ENCODE measurements at places on chromosomes 1 and 21. TPM values are rescaled to one million over a fixed set of nuclear protein-coding genes. Genes with fewer than 3 reads are reported as not detected.

The C8B gene
- not detected for total RNA-seq

DNA sequence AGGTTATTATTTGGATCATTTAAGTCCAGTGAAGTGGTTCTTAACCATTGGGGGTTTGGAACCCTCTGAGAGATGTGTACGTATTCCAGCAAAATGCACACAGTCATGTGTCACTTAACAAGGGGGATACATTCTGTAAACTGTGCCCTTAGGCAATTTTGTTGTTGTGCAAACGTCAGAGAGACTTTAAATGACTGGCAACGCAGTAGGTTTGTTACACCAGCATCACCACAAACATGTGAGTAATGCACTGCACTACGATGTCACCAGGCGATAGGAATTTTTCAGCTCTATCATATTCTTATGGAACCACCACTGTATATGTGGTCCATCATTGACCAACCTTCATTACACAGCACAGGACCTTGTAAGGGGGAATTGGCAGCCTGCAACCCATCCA lies 11.9 kb downstream of the AHCYL1 start:
- no peak overlapping the region for H3K4me3 ChIP-seq
- H3K36me3 ChIP-seq: peaks cover 8% of the 10 kb centered on the region
- no peak for DNase-seq
- no peaks in the 10 kb centered on the region for H3K27me3 ChIP-seq
- no peak overlapping the region for H3K27ac ChIP-seq

- H3K4me3 ChIP-seq: no peak overlapping the region
- no peaks in the 10 kb centered on the region for H3K27me3 ChIP-seq
- peaks cover 4% of the 10 kb centered on the region for H3K36me3 ChIP-seq
- H3K4me1 ChIP-seq: peaks cover 30% of the 10 kb centered on the region
- no peak for DNase-seq
Observed at GRCh38 chr1:150164224-150164623, 14.5 kb downstream of the PLEKHO1 start.

- H3K36me3 ChIP-seq: no peaks in the 10 kb centered on the region
- no peak for DNase-seq
- no peaks in the 10 kb centered on the region for H3K27me3 ChIP-seq
Observed at GRCh38 chr1:224502459-224503160, 68.0 kb upstream of the WDR26 start.

The RNU1-3 gene
- total RNA-seq: 1,409 TPM

DNA sequence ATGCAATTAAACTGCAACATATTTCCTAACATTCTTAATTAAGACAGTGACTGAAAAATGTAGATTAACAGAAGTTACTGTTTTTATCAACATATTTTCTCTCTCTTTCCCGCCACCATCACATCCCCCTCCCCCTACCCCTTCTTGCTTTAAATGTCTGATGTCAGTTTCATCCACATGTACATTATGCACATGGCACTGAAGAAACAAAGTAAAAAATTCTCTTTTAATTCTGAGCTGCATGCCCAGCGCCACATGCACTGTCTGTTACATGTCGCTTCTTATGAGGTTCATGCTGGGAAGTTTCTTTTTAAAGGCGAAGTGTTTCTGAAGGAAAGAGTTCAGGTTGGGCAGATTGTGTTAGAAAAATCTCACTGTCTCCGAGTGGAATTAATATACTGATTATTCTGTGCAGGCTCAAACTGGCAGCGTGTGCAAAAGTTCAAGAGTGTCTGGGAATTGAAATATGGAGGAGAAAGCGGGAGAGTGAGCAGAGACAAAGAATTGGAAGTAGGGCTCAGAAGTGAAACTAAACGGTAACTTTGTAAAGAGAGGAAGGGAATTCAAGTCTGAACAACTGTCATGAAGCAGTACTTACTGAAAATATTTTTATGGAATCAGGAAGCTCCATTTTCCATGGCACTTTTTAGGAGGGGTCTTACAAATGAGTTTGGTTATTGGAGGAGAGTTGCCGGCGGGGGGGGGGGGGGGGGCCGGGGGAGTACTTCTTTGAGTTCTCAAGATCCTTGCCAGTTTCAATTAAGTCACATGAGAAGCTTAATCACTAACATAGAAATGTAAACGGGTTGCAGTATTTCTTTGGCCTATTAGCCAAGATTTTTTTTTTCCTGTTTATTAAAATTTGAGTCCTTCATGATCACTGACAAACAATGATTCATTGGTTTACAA lies 217.6 kb downstream of the SDCCAG8 start:
- no peak overlapping the region for H3K4me3 ChIP-seq
- no peak for DNase-seq
- peaks cover 20% of the 10 kb centered on the region for H3K36me3 ChIP-seq
- no peak overlapping the region for H3K27ac ChIP-seq

DNA sequence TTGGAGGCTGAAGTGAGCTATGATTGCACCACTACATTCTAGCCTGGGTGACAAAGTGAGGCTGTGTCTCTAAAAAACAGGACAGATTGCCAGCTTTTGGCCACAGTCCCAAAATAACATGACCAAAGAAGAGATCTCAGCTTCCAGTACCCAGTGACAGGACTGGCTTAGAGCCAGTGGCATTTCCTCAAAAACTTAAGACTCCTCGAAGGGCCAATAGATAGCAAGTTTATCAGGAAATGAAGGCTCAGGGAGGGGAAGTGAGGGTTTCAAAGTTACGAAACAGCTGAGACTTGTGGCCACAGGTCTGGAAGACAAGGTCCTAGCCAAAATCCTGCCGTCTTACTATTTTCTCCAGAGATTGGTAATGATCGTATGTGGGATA lies 6.3 kb upstream of the TMEM39B start:
- H3K36me3 ChIP-seq: peaks cover 4% of the 10 kb centered on the region
- H3K4me1 ChIP-seq: peaks cover 5% of the 10 kb centered on the region
- no peak overlapping the region for H3K4me3 ChIP-seq
- H3K27me3 ChIP-seq: no peaks in the 10 kb centered on the region
- H3K27ac ChIP-seq: peak overlapping the region; percentile 39

GRCh38 chr1:190475421-190476141 lies 2.1 kb downstream of the BRINP3 start:
- H3K36me3 ChIP-seq: no peaks in the 10 kb centered on the region
- H3K4me3 ChIP-seq: no peak overlapping the region
- peaks cover 16% of the 10 kb centered on the region for H3K4me1 ChIP-seq
- no peak for DNase-seq

DNA sequence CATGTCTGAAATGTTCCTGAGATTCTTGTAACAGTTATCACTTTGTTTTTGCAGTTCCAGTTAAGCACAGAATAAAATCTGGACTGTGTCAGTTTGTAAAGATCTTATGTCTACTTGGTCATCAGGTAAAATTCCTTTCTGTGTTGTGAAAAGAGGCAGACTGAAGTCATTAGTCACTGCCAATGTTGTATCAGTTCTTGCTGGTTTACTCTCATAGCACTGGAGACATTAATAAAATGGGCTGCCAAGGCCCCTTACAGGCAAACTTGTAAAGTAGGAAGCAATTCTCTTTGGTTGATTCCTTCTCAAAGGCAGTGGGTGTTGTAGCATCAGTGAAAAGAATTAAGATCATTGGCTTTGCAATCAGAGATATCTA lies 61.4 kb upstream of the ST6GALNAC3 start:
- DNase-seq: no peak
- no peak overlapping the region for H3K4me3 ChIP-seq
- no peaks in the 10 kb centered on the region for H3K27me3 ChIP-seq
- H3K4me1 ChIP-seq: no peaks in the 10 kb centered on the region

GRCh38 chr1:46525253-46525983 lies 26.0 kb downstream of the KNCN start:
- no peaks in the 10 kb centered on the region for H3K36me3 ChIP-seq
- H3K4me3 ChIP-seq: no peak overlapping the region
- H3K4me1 ChIP-seq: peaks cover 26% of the 10 kb centered on the region
- no peak overlapping the region for H3K27ac ChIP-seq

DNA sequence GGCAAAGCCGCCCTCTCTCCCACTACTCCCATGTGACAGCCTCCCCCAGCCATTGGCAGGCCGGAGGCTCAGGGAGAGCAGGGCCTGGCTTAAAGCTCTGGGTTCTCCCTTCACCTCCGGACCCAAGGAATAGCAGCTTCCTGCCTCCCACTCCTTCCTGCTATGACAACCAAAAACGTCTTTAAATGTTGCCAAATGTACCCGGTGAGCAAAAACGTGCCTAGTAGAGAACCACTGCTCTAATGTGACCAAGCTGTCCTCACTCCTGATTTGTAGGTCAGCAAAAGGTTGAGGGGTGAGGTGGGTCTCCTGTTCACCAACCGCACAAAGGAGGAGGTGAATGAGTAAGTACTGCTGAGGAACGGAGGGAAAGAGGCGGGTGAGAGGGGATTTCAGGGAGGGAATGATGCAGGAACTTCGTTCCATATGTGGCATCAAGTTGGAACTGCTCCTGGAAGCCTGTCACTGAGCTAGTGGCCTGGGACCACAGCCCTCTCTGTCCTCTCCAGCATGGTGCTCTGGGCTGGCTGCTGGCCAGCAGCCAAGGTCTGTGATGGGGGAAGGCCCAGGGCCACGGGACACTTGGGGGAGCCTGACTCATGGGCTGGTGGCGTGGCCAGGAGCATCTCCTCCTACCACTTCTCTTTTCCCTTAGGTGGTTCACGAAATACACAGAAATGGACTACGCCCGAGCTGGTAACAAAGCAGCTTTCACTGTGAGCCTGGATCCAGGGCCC lies 5.7 kb downstream of the MRTO4 start:
- peak overlapping the region; percentile 96 for H3K27ac ChIP-seq
- DNase-seq: peak; percentile 80
- H3K4me3 ChIP-seq: peak overlapping the region; percentile 40

- no peaks in the 10 kb centered on the region for H3K36me3 ChIP-seq
- no peak for DNase-seq
- no peaks in the 10 kb centered on the region for H3K27me3 ChIP-seq
- peaks cover 56% of the 10 kb centered on the region for H3K4me1 ChIP-seq
- H3K4me3 ChIP-seq: no peak overlapping the region
- H3K27ac ChIP-seq: peak overlapping the region; percentile 68
Observed at GRCh38 chr1:66294707-66295370, 239.1 kb upstream of the SGIP1 start.

GRCh38 chr1:92711473-92712165 lies 73.3 kb downstream of the EVI5 start:
- H3K4me1 ChIP-seq: no peaks in the 10 kb centered on the region
- peaks cover 7% of the 10 kb centered on the region for H3K27me3 ChIP-seq
- no peak overlapping the region for H3K27ac ChIP-seq
- no peaks in the 10 kb centered on the region for H3K36me3 ChIP-seq

The USH2A gene
- total RNA-seq: not detected

The S100A2 gene
- 5.3 TPM for total RNA-seq

The CD244 gene
- 0.14 TPM for total RNA-seq

DNA sequence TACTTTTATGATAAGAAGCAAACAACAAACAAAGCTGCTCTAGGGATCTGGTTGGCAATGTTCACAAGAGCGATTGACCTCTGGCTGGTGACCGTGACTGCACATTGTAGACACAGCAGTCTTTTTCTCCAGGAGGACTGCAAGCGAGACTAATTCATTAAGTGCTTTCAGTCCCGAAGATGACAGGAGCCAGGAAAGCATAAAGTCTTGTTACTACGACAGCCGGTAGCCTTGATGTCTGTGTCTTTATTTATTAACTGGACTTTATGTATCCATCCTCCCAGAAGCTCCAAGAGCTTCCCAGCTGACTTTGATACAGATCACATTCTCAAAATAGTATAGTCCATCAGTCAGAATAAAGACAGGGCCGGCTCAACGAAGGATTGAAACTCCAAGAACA lies 18.2 kb downstream of the FAM163A start:
- no peak overlapping the region for H3K4me3 ChIP-seq
- H3K4me1 ChIP-seq: no peaks in the 10 kb centered on the region
- no peaks in the 10 kb centered on the region for H3K27me3 ChIP-seq
- no peaks in the 10 kb centered on the region for H3K36me3 ChIP-seq
- DNase-seq: no peak

DNA sequence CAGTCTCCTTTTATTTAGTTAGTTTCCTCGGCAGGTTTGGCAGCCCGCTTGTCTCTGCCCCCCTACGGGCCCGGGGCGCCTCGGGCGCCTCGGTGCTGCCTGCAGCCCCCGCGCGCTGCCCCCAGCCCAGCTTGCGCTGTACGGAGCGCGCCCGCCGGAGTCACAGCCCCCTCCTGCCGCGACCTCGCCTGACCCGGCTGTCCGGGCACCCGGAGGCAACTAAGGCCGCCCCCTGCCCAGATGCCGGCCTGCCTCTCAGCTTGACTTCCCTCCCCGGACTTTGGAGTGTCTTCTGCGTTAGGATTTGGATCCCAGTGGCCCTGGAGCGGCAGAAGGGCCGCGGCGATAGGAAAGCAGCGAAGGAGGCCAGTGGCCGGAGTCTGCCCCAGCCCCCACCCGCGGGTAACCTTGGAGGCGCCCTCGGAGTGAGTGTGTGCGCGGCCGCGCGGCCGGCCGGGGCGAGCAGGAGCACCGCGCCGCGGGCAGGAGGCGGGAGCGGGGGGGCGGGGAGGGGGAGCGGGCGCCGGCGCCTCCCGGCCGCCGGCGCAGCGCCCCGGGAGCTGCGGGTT lies 7.6 kb downstream of the CDKN2C start:
- H3K4me1 ChIP-seq: peaks cover 22% of the 10 kb centered on the region
- H3K36me3 ChIP-seq: peaks cover 13% of the 10 kb centered on the region
- H3K27me3 ChIP-seq: peaks cover 43% of the 10 kb centered on the region
- H3K4me3 ChIP-seq: peak overlapping the region; percentile 74

The HCN3 gene
- 2.4 TPM for total RNA-seq

The LRRC38 gene
- not detected for total RNA-seq

DNA sequence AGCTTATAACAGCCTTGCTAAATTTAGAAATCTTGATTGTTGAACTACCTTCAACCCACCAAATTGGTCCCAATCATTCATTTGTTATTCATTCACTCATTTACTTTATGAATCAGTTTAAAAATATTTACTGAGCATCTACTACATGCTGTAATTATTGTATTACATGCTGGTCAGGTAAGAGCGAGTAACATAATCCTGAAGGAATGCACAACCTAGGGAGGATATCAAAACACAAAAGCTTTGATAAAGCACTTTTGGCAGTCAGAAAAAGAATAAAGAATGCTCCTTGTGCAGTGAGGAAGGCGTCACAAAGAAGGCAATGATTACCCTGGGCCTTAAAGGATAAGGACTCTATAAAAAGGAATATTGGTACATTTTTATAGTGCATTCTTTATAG lies 518.9 kb upstream of the NR5A2 start:
- no peaks in the 10 kb centered on the region for H3K27me3 ChIP-seq
- no peaks in the 10 kb centered on the region for H3K36me3 ChIP-seq
- H3K27ac ChIP-seq: no peak overlapping the region
- H3K4me3 ChIP-seq: no peak overlapping the region
- DNase-seq: no peak

The TOR3A gene
- total RNA-seq: 36.7 TPM

The RNU1-2 gene
- total RNA-seq: 1,409 TPM

The TSPAN2 gene
- 2.7 TPM for total RNA-seq

GRCh38 chr1:20588634-20589225 lies at the start of gene CDA:
TSS of gene CDA (plus strand) at chr1:20589097. CDS start at chr1:20589130, 33 bp downstream.
- peaks cover 50% of the 10 kb centered on the region for H3K27me3 ChIP-seq
- no peak for DNase-seq
- peaks cover 11% of the 10 kb centered on the region for H3K4me1 ChIP-seq

The PGD gene
- 94.6 TPM for total RNA-seq

Measured in activated CD4-positive, alpha-beta memory T cell treated with anti-CD3 and anti-CD28 coated beads for 36 hours (primary cell).